ENCODE measurements at places on chromosomes 2 and 18. TPM values are rescaled to one million over a fixed set of nuclear protein-coding genes. Genes with fewer than 3 reads are reported as not detected.

Gene GDF7
- not detected for total RNA-seq

Gene AGAP1
- 9.0 TPM for total RNA-seq

Gene C1GALT1C1L
- total RNA-seq, result 0.33 TPM

Gene IKZF2
- total RNA-seq, result 4.2 TPM

Gene MC4R
- total RNA-seq, result 0.13 TPM

Gene RTP5
- total RNA-seq, result not detected

Gene SIGLEC15
- 29.2 TPM for total RNA-seq

Gene ANO7
- 1.8 TPM for total RNA-seq

Gene FAP
- total RNA-seq, result 25.0 TPM

Gene SALL3
- total RNA-seq, result 0.49 TPM

Gene DLX2
- total RNA-seq, result 0.16 TPM

Gene HOXD11
- 19.2 TPM for total RNA-seq

Gene HOXD1
- 2.0 TPM for total RNA-seq
